Activated naive CD8-positive, alpha-beta T cell treated with anti-CD3 and anti-CD28 coated beads, Interleukin-2, amount 50 U/mL, for 24 hours (primary cell): ENCODE measurements at places on chromosomes 2 and 18.

DNA sequence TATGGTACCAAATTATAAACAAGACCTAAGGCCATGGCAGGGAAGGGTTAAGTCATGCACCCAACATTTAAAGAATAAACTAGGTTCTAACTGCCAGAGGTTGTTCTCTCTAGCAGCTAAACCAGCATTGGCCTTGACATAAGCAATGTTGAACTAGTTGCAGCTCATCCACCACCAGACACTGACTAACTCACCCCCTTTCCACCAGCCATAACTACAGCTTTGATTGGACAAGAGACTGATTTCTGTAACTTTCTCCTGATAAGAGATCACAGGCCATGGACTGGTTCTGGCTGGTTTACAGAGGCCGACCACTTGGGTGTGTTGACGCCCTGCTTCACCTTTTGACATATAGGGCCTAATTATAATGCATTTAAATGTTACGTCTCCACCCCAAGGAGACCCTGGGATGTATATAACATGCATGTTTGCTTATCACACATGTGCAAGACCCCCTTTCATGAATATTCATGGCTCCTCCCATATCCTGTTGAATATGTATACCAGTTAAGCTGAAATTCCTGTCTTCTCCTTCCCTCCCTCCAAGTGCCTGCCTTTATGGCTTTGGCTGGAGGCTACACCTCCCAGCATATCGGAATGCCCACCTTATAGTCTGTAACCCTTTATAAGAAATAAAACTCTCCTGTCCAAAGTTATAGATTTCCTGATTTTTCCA is 75.9 kb downstream of the MRPS9 start:
- no peak for DNase-seq

DNA sequence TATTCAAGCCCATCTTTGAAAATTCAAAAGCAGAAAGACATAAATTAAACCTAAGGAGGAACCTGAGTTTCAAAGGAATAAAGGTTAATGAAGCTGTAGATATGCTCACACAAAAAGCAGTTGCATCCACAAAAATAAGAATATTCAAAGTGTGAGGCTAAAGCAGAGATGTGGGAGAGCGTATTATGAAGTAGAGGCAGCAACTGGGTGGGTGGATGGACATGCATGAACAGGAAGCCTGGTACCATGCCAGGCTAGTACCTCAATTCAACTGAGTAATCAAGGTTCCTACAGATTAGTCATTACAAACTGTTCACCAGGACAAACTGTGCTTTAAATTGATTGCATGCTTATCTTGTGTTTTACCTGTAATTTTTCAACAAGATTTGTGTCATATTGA is 330.0 kb upstream of the PKDCC start:
- no peak for DNase-seq

DNA sequence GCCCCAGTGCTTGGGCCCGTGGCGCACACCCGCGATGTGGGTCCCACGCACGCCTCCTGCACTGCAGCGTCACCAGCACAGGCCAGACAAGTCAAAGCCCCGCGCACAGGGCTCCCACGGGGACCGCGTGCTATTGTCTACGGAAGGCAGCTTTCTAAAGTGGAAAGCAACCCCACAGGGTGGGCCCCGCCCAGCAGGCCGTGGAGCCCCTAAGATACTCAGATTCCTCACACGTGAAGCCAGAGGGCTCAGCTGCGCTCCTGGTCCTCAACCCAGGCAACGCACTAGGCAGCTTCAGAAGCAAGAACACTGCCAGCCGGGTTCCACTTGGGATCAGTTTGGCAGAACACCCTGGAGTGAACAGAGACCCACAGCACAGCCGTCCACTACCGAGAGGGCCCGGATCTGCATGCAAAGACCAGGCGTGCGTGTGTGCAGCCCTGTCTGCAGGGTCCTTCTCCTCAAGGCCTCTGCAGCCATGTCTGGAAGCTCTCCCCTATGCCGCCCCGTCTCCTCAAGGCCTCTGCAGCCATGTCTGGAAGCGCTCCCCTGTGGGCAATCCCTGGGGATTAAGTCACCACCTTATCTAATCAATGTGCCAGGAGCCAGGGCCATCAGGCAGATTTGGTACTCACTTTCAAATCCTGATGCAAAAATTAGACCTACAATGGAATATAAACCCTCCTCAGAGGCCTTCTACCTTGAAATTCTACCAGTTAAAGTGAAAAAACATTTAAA is 231.3 kb downstream of the HDAC4 start:
- no peak for DNase-seq

GRCh38 chr2:97993926-97994325 is 1.8 kb downstream of the TMEM131 start:
- no peak for DNase-seq

DNA sequence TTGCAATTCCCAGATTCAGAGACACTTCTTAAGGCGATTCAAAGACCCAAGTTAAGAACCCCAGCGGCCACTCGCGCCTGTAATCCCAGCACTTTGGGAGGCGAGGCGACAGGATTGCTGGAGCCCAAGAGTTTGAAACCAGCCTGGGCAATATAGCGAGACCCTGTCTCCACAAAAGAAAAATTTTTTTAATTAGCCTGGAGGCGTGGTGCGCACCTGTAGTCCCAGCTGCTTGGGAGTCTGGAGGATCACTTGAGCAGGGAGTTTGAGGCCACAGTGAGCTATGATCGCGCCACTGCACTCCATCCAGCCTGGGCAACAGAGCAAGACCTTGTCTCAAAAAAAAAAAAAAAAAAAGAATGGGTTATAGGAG is 585 bp upstream of the ANAPC1 start:
- no peak for DNase-seq

- DNase-seq: no peak
Measured at GRCh38 chr18:57995331-57995730, 48.7 kb upstream of the NEDD4L start.

GRCh38 chr2:223238301-223238700 is 186.3 kb downstream of the KCNE4 start:
- DNase-seq: no peak

GRCh38 chr18:22742409-22742808 is 190.7 kb upstream of the RBBP8 start:
- no peak for DNase-seq

DNA sequence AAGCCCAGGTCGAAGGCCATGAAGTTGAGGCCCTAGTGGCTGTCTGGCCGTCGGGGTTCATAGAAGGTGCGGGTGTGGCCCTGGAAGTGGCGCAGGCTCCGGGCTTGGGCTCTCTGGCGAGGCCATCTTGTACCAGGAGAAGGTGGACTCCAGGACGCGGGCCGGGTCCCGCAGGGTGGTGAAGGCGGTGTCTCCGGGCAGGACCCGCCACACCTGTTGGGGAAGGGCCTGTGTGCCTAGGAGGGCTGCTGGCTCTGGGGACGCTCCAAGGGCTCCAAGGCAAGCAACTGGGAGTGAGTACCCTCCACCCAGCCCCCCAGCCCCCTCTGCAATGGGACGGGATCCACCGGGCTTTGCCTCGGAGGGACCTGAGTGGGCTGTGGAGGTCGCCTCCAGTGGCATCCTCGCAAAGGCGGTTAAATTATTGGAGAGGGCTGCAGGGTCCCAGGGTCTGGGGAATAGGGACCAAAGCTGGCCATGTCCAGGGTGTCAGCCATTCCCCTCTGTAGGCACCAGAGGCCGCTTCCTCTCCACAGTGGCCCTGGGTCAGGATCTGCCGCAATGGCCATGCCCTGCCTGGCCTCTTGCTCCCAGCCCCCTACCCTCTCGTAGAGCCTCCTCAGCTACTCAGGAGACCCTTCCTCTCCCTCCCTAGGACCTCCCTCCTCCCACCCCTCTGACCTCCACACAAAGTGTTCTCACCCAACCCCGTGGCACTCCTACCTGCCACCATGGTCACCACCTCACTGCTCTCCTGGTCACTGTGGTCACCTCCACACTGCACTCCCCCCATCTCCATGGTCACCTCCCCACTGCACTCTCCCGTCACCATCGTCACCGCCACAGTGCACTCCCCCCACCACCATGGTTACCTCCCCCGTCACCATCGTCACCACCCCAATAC is 10.3 kb downstream of the AQP12A start:
- no peak for DNase-seq

GRCh38 chr2:73238976-73239375 is 4.9 kb downstream of the CCT7 start:
- no peak for DNase-seq

DNA sequence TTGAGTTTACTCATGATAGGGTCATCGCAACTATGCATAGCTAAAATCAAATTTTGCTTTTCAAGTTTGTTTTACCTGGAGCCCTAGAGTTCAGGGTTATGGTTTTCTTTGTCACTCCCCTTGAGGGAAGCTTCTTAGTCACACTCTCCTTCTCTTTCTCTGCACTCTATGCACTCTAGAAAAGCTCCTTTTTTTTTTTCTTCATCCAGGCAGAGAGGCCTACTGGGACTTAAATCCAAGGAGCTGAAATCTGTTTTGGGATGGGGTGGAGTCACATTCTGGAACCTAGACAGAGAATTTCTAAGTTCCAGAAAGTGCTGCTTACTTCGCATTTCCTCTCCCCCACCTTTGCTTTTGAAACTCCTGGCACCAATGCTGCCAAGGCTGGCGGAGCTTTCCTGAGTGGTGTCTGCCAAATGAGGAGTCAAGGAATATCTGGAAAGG is 19.1 kb upstream of the IL18R1 start:
- DNase-seq: no peak

GRCh38 chr2:134262684-134263083 is 8.8 kb downstream of the MGAT5 start:
- no peak for DNase-seq

DNA sequence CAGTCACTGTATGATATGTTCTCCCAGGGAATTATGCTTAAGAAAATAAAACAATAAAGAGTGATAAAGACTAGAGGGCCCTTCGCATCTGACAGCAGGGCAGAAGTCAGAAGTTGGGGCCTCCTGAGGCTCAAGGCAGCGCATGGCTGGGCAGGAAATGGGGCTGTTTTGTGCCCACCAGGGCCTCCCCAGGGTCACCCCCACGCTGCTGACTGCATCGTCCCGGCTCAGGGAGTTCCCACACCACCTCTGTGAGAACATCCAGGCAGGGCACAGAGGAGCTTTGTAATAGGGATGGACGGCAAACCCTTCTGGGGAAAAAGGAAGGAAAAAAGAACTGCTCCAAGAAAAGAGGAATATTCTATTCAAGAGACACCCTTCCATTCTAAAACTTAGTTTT is 41.2 kb downstream of the PAX3 start:
- no peak for DNase-seq
